ENCODE measurements at places on chromosomes 2 and 18.

DNA sequence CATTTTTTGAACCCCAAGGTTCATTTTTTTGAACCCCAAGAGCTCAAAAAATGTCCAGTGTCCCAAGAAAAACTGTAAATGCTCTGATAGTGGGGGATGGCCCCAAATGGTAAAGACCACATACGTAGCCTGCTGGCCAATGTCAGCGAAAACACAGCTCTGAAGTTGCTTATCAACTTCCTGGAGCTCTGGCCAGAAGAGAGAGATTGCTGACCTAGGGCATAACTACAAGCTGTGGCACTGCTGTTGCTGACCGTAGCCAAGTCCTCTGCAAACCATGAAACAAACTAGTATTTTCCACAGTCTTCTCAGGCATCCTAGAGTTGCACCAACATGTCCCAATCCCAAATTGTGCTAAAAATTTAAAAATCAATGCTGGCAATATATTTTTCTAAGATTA lies 50.9 kb downstream of the REEP1 start:
- no peak for DNase-seq

DNA sequence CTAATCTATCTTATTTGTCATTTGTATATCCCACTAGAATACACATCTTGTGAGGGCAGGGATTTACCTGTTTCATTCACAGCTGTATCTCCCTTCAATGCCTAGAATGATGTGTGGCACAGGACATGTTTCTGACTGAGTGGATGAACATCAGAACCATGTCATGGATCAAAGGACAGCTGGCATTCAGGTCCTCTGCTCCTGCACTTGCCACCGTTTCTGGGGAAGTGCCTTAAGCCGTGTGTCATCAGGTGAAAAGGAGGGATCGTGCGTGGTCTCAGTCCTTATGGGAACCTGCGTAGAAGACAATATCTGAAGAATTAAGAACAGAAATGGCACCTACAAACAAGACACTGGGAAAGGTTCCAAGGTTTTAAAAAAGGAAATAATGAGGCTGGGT lies 206.1 kb upstream of the GATA6 start:
- DNase-seq = no peak

DNA sequence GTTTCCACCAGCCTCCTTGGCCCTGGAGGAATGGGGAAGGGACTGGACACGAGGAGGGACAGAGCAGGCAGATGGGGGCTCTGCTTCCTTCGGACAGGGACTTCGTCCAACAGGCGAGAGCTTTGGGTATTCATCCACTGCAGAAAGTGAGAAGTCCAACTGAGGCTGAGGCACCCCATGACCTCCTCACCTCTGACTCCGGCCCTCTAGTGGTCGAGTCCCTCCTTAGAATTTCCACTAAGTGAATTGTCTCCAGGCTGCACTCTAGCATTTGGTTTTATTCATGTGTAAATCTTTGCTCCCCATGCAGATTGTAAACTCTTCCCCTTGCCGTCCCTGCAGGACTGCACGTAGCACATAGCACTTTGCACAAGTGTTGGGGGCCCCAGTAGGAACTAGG lies 75.6 kb downstream of the TMEM247 start:
- DNase-seq = no peak

GRCh38 chr2:28052691-28053090 lies 162.2 kb downstream of the BABAM2 start:
- DNase-seq = no peak

DNA sequence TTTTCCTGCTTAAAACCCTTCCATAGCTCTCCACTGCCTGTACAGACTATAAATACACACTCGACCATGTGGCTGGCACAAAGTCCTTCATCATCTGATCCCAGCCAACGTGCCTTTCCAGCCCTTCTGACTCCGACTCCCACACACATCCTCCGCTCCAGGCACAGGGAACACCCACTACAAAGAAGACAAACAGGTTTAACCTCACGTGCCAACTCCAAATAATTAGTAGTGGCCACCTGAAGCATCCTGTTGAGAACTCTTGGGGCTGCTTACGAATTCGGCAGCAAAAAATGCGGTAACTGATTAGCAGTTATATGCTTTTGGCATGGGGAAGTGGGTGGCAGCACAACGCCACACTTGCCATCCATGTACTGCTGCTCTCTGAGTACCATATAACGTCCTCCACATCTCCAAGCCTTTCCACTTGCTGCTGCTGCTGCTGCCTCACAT lies 12.1 kb downstream of the SPIRE1 start:
- peak; percentile 45 for DNase-seq

DNA sequence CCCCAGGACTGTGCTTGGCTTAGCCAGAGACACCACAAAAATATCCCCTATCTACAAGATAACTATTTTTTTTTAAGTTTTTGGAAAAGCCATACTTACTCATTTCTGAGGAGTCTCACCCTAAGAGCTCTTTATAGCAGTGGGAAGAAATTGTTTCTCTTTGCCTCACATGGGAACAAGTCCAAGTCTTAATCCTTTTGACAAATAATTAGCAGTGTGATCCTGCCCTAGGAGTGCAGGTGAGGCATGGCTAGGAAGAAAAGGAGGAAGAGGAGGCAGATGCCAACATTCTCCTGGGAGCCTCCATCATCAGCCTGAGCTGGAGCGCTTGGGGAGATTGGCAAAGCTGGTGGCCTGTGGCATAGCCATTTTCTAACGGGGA lies 115.6 kb downstream of the STPG4 start:
- DNase-seq = no peak

- DNase-seq = no peak
Measured at GRCh38 chr2:102001767-102002142, 10.0 kb downstream of the IL1R2 start.

- no peak for DNase-seq
Measured at GRCh38 chr2:186892821-186893220, 43.9 kb upstream of the ZSWIM2 start.

DNA sequence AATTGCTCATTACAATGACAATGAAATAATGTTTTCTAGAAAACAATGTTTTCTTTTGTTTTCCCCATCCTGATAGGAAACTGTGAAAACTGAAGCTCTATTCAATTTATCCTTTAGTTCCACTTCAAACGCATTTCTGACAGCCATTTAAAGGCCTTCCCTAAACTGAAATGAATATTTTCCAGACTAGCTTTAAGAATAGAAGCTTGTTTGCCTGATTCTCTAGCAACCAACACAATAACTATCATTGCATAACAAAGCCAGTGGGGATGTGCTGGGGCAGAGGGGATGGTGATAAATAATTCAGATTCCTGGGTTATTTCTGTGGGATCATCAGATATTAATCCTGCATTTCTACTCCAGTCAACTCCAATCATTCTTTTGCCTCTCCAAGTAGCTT lies 427.1 kb downstream of the RND3 start:
- DNase-seq = no peak

GRCh38 chr18:13452871-13453680 lies 234.5 kb downstream of the LDLRAD4 start:
- DNase-seq = peak; percentile 31

DNA sequence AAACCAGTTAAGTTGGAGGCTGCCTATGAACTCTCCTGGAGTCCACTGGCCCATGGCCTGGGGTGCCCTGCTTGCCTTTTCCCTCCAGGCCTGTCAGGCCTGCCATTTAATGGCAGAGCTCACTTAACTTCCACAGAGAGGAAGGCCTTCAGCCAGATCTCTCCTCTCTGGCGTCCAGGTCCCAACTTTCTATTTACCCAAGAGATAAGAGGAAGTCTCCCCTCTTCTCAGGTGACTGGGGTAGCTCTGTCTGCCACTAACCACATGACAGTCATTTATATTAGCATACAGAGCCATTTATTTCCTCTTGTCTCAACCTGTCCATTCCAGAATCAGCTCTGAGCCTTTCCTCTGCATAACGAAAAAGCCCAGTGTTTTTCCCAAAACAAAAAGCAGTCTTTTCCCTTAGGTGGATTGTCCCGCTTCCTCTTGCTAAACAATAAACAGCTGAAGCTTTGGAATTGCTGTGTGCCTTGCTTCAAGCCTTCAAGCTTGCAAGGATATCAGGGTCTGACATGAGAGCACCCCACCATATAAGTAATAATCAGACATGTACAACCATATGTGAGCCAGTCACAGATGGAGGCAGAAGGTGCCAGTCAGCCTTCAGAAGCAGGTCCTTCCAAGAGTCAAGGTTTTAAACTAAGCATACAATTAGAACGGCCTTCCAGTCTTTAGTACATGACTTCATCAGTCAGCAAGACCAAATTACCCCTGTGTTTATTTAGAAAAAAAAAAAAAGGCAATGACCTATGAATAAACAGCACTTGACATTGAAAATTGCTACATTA lies 71.2 kb upstream of the STPG4 start:
- no peak for DNase-seq

GRCh38 chr2:191087311-191087710 lies 63.5 kb downstream of the STAT4 start:
- DNase-seq = no peak

- peak; percentile 31 for DNase-seq
Measured at GRCh38 chr18:13420969-13421686, 202.6 kb downstream of the LDLRAD4 start.

- DNase-seq = no peak
Measured at GRCh38 chr2:134934641-134935040, 16.0 kb downstream of the CCNT2 start.

- no peak for DNase-seq
Measured at GRCh38 chr2:110120171-110121051, 4.8 kb upstream of the MALL start.

DNA sequence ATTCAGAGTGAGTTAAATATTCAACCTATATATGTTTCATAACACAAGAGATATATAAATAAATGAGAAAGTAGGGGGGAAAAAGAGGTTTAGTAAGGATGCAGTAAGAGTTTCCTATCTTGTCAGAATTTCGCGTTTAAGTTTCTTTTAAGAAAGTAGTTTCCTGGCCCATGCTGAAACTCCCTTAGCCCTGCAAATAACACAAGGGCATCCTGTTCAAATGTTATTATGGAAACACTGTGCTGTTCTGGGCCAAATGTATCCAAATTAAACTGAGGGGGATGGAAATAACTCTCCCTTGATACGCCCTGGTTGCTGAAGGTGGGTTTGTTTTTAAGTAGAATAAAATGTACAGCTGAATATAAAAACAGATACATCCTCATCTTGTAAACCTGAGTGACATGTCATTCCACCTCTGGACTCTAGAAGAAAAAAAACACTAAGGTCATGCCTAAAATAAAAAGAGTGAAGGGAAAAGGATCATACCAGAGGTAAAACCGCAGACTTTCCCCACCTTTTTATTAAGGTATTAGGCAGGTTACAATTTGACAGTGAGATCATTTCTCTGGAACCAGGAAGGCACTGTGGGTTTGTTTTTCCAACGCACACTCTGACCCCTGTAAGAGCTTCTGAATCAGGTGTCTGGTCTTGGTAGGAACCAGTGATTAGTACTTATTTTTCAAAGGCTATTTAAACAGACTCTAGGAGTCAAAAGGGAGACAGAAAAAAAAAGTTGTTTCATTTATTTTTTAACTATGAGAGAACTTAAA lies 16.7 kb downstream of the BCL2 start:
- no peak for DNase-seq

DNA sequence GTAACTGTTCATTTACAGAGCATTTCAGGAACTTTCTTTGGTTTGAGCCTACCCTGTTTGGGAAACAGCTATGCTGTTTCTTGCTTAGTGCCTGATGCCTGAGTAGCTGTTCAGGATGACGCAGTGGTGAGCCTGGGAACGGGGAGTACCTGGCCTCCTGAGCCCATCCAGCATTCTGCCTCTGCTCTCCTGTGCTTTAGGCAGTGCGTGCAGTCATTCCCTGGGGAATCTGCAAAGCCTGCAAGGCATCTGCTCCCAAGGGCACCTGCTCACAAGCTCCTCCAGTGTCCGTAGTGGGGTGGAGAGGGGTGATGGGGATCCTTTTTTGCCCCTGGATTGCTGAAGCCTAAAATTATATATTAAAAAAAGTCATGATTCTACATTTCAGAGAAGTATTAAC lies 68.8 kb downstream of the RAPGEF4 start:
- DNase-seq = no peak

- DNase-seq = no peak
Measured at GRCh38 chr18:28412521-28412920, 235.6 kb upstream of the CDH2 start.

DNA sequence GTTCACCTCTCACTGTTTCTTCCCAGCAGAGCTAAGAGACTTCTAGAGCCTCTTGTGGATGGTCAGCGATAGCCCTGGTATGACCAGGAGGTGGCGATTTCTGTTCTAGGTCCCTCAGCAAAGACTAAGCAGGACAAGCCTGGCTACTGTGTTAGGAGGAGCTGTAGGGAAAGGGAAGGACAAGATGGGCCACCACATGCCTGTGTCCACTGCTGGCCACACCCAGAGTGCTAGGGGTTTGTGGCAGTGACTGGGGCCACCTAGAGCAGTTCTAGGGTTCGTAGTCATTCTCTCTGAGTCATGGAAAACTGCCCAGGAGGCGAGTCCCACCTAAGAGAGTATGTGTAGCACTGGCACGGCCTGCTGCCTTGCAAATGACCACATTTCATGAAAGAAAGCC lies 179.4 kb downstream of the ALPK2 start:
- no peak for DNase-seq

- DNase-seq = no peak
Measured at GRCh38 chr2:129443235-129443864, 536.1 kb upstream of the RAB6C start.

GRCh38 chr2:131042148-131042775 lies 51.0 kb downstream of the FAM168B start:
- DNase-seq = peak; percentile 27

DNA sequence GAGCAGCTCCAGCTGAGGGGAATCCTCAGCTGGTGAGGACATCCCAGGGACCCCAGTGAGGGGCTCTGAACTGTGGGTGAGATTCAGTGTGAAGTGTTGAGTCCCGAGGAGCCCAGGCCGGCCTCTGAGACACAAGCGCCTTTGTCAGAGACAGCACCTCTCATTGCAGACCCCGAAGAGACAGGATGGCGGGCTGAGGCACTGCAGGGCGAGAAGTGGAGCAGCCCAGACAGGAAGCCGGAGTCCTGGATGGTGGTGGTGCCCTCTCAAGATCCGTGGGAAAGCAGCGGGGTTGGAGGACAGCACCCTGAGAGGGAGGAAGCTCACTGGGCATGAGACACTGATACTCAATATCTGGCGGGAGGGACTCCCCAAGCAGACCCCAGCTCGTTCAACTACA lies 49.1 kb upstream of the ID2 start:
- DNase-seq = no peak

DNA sequence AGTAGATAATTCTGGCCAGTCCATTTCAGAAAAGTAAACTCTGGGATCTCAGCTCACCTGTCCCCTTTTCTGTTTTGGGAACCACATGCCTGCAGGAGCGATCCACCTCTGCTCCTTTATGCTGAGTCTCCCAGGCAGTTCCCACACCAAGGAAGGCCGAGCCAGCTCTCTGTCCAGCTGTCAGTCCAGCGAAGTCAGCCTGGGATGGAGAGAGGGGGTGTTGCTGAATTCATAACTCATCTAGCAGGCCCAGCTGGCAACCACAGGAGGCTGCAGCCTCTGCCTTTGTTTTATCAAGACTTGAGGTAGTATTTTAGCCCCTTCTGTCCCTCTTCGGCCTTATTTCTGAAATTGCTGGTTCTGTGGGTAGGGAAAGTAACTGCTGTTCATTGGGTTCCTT lies 209.9 kb downstream of the ARL4C start:
- DNase-seq = no peak

- no peak for DNase-seq
Measured at GRCh38 chr2:174673876-174674275, 76.3 kb upstream of the WIPF1 start.

GRCh38 chr2:105812180-105813044 lies 67.7 kb downstream of the NCK2 start:
- DNase-seq = no peak

Measured in right forelimb (tissue), 1 donor.